ENCODE measurements at places on chromosomes 5 and 9. TPM values are rescaled to one million over a fixed set of nuclear protein-coding genes. Genes with fewer than 3 reads are reported as not detected.

DNA sequence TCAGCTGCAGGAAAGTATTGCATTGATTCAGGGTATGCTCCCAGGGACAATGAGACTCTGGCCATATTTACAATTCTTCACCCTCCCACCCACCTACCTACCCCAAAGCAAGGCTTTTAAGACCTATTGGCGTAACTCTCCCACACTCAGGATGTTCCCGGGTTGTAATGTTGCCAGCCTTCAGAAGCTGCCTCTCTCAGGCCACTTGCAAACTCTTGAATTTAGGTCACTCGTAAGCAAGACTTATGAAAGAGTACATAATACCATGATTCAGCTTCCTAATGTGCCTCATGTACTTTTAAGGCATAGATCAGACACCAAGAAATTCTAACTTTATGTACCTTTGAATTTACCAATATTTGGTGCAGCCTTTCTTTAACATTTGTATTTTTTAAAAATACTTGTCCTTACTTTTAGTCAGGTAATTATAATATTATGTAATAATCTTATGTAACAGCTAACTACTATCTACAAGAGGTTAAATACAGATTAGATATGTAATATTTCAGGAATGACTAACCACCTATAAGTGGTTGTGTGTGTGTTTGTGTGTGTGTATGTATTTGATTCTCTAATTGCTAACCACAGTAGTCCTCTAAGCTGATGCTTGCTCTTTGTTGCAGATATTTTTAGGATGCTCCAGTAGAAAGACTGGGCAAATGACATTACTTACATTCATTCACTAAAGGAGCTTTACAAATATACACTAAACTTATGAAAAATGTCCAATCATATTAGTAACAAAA lies 630.5 kb upstream of the MEF2C start:
- DNase-seq, result no peak

DNA sequence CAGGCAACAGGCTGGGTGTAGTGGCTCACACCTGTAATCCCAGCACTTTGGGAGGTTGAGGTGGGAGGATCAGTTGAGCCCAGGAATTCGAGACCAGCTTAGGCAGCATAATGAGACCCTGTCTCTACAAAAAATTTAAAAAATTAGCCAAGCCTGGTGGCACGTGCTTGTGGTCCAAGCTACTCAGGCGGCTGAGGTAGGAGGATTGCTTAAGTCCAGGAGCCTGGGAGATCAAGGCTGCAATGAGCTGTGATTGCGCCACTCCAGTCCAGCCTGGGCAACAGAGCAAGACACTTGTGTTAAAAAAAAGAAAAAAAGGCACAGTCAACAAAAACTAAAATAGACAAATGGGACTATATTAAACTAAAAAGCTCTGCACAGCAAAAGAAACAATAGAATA lies 29.3 kb downstream of the ATP6V0E1 start:
- no peak for DNase-seq

GRCh38 chr5:15993919-15994318 lies 185.7 kb downstream of the MARCHF11 start:
- DNase-seq, result no peak

DNA sequence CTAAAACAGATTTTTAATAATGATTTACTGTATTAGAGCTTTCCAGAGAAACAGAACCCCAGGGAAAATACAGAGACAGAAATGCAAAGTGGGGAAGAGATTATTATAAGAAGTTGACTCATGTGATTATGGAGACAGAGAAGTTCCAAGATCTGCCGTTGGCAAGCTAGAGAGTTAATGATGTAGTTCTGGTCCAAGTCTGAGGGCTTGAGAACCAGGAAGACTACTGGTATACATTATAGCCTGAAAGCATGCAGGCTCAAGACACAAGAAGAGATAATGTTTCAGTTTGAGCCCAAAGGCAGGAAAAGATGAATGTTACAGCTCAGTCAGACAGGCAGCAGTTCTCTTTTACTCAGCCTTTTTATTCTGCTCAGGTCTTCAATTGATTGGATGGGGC lies 98.8 kb upstream of the NFIL3 start:
- DNase-seq, result peak; percentile 45

DNA sequence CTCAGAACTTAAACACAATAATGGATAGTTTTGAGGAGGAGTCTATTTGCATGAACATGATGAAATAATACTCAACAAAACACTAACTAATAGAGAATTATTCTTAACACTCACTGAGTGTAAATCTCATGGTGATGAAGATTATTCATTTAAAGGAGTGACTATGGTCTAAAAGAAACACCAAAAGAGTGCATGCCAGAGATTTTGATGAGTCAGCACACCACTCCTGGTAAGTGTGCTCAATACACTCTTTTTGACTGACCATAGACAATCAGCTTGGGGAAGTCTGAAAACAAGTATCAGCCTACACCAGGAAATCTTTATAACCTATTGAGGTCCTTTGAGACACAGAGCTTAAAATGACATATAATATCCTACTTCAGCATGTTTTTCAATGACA lies 6.8 kb upstream of the FST start:
- DNase-seq, result no peak

DNA sequence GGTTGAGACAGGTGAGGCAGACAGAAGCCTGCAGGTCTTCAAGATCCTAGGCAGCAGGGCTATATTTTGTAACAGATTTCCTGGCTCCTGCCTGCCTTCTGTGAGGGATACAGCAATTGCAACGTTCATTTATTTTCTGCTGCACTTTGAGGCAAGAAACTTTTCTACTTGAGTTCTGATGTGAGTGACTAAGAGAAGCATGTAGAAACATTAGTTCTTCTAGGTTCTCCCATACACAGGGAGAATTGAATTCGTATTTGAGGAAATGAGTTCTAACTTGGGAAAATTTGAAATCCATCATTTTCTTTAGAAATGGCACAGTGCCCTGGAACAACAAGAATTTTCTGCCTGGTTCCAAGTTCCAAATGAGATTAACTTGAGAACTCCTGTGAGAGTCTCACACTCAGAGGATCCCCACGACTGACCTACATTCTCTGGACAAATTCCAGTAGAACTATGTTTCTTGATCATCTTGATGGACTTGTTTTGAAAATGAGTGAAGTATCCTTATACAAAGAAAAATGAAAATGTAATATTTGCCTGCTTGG lies 15.0 kb downstream of the MAMDC2 start:
- no peak for DNase-seq

GRCh38 chr9:87075537-87075936 lies 128.2 kb upstream of the GAS1 start:
- no peak for DNase-seq

GRCh38 chr9:1429297-1429696 lies 379.1 kb downstream of the DMRT2 start:
- no peak for DNase-seq

- DNase-seq, result no peak
Measured at GRCh38 chr5:38531518-38531917, 24.9 kb downstream of the LIFR start.

- DNase-seq, result no peak
Measured at GRCh38 chr5:40829748-40830533, 5.1 kb downstream of the RPL37 start.

- DNase-seq, result no peak
Measured at GRCh38 chr9:91530829-91531228, 107.2 kb upstream of the NFIL3 start.

- DNase-seq, result no peak
Measured at GRCh38 chr5:14299666-14300065, 156.5 kb downstream of the TRIO start.

GRCh38 chr9:100126423-100126822 lies 27.4 kb downstream of the INVS start:
- DNase-seq, result no peak

C9 gene
- total RNA-seq, result 0.10 TPM

LTC4S gene
- 1.5 TPM for total RNA-seq

CDH6 gene
- total RNA-seq, result 6.9 TPM

NUDT12 gene
- total RNA-seq, result 14.6 TPM

BHMT gene
- 0.39 TPM for total RNA-seq

UGT3A2 gene
- 21.4 TPM for total RNA-seq

SLC6A19 gene
- not detected for total RNA-seq

CDH18 gene
- total RNA-seq, result 16.5 TPM
